ENCODE measurements at places on chromosomes 12 and 14.

GRCh38 chr14:45990252-45990651 lies 661.3 kb downstream of the RPL10L start:
- no peak for DNase-seq

DNA sequence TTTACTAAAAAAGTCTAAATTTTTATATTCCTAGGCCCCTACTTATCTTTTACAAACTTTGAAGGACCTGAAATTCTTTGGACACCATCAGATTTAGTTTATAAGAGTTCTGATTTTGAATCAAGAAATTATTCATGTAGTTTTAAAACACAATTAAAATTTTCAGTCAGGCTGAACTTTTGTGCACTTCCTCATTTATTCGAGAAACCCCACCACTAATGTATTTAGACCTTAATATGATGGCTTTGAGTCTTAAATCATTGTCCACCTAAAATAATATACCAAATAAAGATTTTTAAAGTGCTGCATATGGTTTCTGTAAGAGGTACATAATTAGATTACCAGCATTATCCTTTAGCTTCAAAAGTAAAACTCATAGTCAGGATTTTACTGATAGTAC lies 103.4 kb downstream of the PAWR start:
- no peak for DNase-seq

DNA sequence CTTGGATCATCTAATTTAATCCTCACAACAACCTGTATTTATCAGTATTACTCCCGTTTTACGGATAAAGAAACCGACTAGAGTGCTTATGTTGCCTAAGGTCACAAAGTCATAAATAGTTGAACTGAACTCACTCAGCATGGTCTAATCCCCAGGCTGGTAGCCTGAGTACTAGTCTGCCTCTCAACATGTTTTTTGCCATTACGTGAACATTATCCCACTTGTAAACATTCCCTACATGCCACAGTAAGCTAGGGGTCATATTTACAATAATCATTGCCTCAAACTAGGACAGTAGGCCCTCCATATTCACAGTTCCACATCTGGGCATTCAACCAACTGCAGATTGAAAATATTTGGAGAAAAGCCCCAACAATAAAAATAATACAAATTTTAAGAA lies 12.1 kb downstream of the SNRPF start:
- DNase-seq = no peak

GRCh38 chr12:62582065-62582366 lies 115.4 kb downstream of the MON2 start:
- no peak for DNase-seq

- DNase-seq = peak; percentile 23
Observed at GRCh38 chr14:100406505-100407131, 83.5 kb downstream of the SLC25A47 start.

GRCh38 chr12:123384318-123384993 lies 524 bp downstream of the KMT5A start:
- DNase-seq = no peak

- no peak for DNase-seq
Observed at GRCh38 chr14:78074561-78074960, 95.6 kb upstream of the NRXN3 start.

DNA sequence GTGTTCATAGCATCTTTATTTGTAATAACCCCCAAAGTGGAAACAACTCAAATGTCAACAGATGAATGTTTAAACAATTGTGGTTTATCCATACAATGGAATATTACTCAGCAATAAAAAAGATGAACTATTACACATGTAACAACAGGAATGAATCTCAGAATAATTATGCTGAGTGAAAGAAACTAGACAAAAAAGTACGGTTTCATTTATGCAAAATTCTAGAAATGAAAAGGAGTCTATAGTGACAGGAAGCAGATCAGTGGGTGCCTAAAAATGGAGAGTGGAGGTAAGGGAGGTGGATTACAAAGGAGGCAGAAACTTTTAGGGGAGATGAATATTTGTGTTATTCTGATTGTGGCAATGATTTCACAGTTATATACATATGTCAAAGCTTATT lies 4.8 kb downstream of the PRKCH start:
- no peak for DNase-seq

DNA sequence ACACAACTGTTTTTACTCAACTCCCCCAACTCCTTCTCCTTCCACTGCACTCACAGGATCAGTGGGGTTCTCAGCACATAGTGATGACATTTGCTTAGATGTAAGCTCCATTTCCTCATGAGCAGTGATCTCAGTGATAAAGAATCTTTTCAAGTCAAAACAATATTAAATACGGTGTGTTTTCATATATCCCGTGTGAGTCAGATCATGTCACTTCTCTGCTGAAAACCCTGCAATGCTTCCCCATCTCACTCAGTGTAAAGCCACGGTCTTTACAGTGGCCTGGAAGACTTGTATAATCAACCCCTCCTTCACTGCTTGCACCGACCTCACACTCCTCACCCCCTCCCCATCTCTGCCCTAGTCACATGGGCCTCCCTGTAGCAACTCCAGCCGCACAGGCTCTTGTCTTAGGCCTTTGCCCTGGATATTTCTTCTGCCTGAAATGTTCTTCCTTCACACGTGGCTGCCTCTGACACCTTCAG lies 149.7 kb upstream of the ARHGAP5 start:
- peak; percentile 96 for DNase-seq

DNA sequence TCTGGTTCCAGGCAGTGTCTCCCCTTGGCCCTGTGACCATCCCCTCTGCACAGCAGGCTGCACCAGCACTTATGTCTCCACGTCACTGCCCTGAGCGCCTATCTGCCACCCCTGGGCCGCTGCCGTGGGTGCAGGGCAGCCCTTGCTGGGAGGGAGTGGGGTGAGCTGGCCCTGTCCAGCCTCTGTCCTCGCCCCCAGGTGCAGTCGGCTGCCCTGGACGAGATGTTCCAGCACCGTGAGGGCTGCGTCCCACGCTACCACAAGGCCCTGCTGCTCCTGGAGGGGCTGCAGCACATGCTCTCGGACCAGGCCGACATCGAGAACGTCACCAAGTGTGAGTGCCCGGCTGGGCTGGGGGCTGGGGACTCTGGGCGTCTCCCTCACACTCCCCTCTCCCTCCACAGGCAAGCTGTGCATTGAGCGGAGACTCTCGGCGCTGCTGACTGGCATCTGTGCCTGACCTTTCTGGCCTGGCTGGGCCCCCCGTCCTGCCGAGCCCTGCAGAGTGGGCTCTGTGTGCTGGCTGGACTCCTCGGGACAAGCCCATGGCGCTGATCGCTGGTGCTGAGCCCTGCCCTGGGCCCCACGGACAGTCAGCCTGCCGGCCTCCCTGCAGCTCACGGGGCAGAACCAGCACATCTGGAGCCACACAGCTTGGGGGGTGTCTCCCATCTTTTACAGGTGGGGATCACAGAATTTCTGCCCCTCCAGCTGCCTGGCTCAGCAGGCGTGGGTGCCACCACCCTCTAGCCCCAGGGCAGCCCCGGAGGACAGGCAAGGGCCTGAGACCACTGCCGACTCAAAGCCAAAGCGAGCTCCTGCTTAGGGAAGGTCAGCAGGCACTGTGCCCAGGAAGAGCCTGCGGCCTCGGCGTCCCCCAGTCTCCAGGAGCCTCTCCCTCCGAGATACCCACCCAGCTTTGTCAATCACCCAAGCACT lies 7.9 kb upstream of the PUS1 start:
- no peak for DNase-seq

- DNase-seq = no peak
Observed at GRCh38 chr12:72642706-72643105, 370.5 kb downstream of the TRHDE start.

GRCh38 chr12:95116341-95116740 lies 42.9 kb upstream of the NR2C1 start:
- peak; percentile 28 for DNase-seq

GRCh38 chr12:96224219-96224615 lies 30.0 kb downstream of the ELK3 start:
- no peak for DNase-seq

DNA sequence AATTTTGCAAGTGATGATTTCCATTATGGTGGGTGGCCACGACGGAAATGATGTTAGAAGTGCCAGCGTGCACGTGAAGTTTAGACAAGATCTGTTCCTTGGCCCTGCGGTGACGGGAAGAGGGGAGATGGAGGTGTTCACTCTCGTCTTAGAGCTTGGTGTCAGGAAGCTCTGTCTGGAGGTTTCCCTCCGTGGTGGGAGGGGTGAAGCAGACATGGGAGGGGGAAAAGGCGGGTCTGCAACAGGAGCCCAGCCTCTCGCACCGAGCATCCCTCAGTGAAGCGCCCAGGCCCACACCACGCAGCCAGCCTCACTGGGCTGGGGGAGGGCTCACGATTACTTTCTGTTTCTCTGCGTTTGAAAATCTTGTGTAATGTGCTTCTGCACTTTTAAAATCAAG lies 26.3 kb downstream of the EML1 start:
- DNase-seq = no peak

GRCh38 chr14:100302616-100303015 lies 3.6 kb downstream of the SLC25A29 start:
- no peak for DNase-seq

GRCh38 chr14:74979442-74980397 lies 23.0 kb upstream of the EIF2B2 start:
- peak; percentile 47 for DNase-seq
